NCI-H1436 treated with DMSO at 0.1 percent for 48 hours (cell line): ENCODE measurements at places on chromosomes 3 and 15.

DNA sequence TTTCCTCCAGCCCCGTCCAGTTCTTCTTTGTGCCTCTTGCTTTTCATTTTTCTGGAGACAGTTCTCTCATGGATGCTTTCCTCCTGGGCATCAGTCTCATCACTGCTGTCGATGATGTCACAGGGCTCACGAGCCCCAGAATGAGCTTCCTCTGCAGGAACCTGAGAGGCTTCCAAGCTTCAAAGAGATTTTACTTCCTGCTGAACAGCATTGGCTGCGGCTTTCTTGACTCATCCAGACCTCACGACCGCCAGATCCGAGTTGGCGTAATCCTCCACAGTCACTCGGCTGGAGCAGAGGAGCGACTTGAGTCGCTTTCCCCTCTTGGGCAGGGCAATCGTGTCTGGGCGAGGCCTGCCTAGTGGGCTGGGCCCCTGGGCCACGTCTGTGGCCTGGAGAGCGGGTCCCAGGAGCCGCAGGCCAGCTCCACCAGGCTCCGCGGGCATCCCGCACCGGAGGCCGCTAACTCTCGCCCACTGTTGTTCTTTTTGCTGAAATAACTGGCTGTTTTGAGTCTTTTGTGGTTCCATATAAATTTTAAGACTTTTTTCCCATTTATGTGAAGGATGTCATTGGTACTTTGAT, 20.8 kb upstream of the FAN1 start:
- DNase-seq: no peak

DNA sequence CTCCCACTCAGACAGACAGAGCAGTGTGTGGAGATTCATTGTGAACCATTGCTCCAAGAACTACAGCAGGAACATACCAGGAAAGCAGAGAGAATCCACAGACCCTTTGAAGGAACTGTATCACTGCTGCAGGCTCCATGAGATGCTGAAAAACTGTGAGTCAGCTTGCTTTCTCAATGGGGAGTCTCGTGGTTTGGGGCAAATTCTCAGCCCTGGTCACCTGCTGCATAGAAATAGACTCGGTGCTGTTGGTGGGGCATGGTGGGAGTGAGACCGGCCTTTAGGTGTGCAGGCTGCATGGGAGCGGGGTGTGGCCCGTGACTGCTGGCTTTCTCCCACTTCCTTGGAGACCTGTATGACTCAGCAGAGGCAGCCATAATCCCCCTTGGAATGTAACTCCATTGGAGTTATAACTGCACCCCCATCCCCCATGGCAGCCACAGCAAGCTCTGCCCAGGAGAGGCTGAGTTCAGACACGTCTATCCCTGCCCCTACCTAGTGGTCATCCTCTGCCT, 35.6 kb downstream of the ALCAM start:
- DNase-seq: no peak

DNA sequence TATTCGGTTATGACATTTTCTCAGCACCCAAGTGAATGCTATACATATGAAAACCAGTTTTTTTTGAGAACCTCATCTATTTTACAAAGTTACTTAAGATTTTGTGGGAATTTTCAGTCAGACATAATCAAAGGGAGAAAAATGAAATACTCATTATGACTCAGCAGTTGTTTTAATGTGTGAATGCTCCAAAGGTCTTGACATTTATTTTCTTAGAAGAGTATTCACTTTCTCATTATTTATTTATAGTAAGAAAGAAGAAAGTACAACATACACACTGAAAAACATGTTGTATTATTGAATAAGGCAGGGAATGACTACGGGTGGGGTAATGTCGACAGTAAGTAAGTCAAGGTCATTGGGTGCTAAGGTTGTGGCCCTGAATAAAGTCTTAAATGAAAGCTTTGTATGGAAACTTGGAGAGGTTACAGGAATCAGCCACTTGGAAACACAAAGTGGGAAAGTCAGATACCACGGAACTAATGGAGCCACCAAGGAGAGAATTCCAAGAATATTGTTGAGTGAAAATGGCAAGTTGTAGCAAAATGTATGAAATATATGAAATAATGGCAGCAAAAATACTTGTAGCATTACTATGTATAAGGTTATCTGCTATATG, 844.5 kb downstream of the TBL1XR1 start:
- no peak for DNase-seq

GRCh38 chr3:140206196-140207040, 271.4 kb downstream of the CLSTN2 start:
- peak; percentile 89 for DNase-seq

DNA sequence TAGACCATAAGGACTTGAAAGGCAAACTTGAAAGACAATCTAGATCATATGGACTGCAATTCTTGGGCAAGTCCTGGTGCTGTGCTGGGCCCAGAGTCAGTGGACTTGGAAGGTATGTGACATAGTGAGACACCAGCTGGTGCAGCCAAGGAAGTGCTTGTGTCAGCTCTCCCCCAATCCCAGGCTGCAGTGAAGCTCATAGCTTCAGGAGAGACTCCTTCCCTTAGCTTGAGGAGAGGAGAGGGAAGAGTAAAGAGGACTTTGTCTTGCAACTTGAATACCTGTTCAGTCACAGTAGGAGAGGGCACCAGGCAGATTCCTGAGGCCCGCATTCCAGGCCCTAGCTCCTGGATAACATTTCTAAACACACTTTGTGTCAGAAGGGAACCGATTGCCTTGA, 127.4 kb upstream of the ZPLD1 start:
- DNase-seq: no peak

GRCh38 chr3:98592345-98592935, 971 bp downstream of the CPOX start:
- DNase-seq: no peak

DNA sequence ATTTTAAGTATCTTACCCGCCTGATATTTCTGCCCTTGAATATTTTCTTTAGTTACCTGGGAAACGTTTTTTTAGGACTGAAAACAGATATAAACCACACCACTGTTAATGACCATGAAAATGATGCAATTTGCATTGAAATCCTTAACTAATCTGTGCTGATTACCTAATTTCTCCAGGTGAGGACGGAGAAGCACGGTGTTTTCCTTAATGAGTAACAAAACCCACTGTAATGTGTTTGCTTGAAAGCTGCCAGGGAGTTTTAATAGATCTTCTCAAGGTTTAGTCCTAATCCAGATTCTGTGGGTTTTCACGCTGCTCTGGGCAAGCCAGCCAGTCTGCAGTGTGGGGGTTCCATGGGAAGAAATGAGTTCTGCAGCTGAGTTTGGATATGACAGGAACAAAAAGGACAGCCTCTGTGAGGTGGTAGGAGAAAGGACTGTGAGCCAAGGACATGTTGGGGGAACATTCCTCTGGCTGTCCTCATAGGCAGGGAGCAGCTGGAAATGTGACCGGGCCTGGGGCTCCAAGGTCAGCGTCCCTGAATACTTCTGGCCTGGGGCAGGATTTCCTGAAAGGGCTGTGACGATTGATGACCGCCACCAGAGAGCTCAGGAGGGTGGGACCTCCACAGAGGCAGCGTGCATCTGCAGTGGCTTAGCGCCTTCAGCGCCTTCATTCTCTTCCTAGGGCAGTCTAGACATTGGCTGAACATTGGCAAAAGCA, 18.6 kb downstream of the THSD4 start:
- no peak for DNase-seq

- no peak for DNase-seq
Observed at GRCh38 chr3:194833114-194833910, 147.6 kb downstream of the FAM43A start.

GRCh38 chr3:10483364-10483675, 22.1 kb downstream of the ATP2B2 start:
- DNase-seq: no peak

GRCh38 chr15:97963779-97964178, 3.3 kb downstream of the ARRDC4 start:
- no peak for DNase-seq

DNA sequence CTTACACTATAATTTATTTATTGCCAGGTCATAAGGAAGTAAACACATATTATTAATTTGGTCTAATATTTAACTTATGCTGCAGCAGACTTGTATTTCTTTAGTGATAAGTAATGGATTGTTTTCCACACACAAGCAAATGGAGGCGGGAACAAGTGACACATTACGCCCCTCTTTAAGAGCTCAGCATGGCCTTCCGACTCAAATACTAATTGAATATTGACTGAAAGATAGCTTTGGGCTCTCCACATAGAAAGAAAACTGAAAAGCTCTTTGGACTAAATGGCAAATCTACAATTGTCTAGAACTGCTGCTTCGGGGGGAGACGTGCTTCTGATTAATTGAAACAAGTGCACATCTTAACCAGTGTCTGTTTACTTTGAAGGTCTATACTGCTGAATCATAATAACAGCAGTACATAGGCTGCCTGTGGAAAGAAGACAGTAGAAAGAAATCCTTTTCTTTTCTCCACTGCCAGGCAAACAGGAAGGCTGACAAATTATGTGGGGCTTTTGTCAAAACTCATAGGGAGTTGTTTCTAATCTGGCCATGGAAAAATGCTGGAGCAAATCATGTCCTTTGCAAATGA, 15.9 kb downstream of the CADPS start:
- no peak for DNase-seq

DNA sequence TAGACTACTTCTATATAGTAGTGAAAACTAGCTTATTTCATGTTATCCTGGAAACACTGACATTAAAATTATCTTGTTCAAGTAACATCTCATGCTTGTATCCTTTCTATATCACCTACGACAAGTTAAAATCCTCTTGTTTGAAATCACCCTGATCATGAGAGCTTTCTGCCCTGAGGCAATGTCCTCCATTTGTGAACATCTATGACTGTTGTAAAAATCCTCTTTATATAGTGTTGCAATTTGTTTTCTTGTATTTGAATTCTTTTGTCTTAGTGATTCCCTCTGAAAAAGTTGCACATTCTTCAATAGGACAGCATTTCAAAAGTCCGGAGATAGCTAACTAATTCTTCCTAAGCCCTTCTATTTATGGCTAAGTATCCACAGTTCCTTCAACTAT, 480.3 kb downstream of the NSUN3 start:
- no peak for DNase-seq

- DNase-seq: no peak
Observed at GRCh38 chr15:99343208-99343607, 91.9 kb downstream of the LRRC28 start.

- DNase-seq: no peak
Observed at GRCh38 chr15:67127331-67127664, 61.9 kb downstream of the SMAD3 start.

- no peak for DNase-seq
Observed at GRCh38 chr3:175266478-175266877, 407.3 kb downstream of the NAALADL2 start.

DNA sequence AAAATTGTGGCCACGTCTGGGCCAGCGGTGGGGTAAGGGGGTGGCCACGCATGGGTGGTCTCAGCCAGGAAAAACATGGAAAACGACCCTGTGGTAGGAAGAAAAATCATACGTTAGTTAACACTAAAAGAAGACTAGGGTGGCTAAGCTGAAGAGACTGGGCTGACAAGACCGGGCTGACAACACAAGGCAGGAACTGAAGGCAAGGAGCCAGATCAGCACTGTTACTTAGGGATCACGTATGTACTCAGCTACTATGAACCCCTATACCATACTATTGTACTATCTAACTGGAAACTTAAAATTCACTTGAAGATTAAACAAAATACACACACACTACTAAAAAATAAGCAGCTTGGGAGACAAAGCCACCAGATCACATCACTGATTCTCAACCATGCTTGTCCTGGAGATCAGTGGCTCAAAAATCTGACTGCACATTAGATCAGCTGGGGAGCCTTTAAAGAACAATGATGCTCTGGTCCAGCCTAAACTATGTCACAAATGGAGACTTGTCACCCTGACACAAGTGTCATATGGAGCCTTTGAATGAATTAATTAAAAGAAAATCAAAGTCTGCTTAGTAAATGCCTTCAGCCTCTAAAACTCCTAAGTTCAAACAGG, 442.2 kb downstream of the SHQ1 start:
- DNase-seq: no peak

DNA sequence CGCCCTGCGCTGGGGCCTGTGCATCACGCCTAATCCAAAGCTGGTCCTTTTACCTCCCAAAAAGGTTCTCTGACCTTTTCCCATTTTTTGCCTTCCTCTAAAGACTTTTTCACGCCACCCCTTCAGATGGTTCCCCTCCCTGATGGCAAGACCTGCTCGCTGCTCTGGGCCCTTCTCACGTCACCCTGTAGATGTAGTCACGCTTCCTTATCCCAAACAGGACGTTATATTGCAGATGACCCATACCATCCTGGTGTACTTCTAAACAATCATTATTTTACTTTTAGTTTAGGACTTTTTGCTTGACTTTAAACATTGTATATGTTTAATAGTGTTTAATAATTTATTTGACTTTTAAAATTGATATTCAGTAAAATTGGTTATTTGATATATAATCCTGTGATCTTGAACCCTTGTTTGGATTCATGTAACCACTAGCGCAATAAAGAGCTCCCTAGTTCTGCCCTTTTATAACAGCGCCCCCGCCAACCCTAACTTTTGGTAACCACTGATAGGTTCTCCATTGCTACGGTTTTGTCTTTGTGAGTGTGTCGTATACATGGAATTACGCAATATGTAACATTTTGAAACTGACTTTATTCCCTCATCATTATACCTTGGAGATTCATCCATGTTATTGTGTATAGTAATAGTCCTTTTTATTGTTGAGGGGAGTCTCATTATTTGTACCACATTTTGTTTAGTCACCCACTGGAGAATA, 159.0 kb upstream of the CHRNA7 start:
- no peak for DNase-seq

DNA sequence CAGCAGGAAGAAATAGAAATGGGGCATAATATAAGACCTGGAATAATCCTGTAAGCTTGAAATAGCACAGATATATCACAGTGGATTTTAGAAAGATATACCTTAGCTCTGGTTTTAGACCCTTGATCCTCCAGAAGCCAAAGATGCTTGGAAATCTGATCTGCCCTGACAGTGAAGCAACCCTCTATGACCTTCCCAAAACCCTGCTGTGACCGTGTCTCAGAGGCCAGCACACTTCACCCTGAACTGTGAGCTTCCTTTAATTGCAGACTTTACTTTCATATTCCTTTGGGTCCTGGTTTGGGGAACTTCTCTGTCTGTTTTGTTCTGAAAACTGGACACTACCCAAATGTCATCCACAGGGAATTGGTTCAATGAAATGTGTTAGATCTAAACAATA, 13.0 kb downstream of the MECOM start:
- no peak for DNase-seq

- DNase-seq: peak; percentile 39
Observed at GRCh38 chr3:100254168-100254777, 6.5 kb upstream of the TBC1D23 start.

DNA sequence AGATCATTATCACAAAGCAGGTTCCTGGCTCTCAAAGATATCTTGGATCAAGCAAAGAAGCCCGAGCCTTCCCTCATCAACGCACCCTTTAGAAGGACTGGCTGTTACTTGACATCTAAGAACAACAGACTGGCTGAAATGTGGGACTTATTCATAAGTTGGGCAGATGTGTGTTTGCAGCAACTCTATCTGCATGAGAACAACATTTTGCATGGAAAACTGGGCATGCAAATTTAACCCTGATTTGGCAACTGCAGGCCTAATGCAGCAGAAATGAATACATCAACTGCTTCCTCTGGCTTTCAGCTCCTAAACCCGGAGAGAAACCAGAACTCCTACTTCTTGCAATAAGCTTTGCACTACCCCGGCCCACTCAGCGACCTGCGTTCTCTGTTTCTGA, 35.0 kb upstream of the FOXP1 start:
- no peak for DNase-seq

- DNase-seq: no peak
Observed at GRCh38 chr3:189260556-189261493, 89.1 kb downstream of the TPRG1 start.
